ENCODE measurements at places on chromosomes 4 and X.

- DNase-seq, result no peak
Observed at GRCh38 chr4:188254211-188254610, 115.0 kb downstream of the TRIML1 start.

GRCh38 chr4:77044461-77045150 is 31.2 kb downstream of the CCNI start:
- DNase-seq, result peak; percentile 70

DNA sequence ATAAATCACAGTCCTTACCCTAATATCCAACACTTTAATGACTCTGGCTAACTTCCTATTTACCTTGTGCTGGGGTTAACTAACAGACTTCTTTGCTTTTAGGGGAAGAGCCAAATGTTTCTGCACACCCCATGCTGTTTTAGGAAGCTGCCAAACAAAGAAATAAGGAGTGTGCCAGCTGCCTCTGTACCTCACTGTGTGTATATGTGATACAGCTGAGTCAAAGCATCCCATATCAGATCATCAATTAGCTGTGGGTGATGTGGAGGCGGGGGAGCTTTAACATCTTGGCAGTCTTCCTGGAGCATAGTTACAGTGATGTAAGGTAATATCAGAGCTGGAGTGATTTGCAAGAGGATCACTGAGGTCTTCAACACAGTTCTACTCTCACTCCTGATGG is 95.4 kb downstream of the COL25A1 start:
- peak; percentile 11 for DNase-seq

DNA sequence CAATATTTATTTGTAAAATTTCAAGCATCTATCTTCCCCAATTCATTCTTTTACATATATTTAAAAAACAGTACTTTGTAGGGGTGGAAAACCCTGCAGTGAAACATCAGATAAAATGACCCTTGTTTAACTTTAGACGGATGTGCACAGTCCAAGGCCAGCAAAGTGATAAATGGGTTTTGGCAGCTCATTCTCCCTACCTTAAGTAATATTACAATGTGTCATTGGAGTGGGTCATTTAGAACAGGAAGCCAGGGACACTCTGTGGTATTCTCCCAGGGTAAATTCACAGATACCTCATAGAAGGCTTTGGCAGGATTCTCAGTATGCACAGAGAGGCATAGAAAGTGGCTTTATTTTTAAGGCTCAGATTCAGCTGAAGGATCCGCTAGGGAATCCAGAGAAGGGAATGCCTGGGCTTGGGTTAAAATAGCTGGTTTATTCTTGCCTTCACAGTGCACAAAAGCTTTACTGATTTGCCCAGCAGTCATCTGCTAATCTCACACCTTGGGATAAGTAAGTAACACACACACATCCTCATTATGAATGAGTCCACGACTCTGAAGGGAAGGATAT is 206.7 kb downstream of the RASL11B start:
- DNase-seq, result peak; percentile 11

DNA sequence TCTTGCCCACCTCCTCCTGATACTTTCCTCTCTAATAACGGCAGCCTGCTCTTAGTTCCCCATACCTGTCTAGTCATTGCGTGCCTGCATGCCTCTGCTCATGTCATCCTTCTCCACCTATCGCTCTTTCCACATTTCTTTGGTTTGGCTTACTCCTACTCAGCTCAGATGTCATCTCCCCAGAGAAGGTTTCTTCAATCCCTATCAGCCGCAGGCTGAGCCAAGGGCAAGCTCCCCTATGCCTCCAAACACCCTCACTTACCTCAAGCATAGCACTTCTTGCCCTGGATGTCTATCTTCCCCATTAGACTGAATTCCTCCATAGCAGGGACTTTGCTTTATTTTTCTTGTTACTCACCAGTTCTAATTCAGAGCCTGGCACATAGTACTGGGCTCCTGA is 26.6 kb downstream of the FRMD7 start:
- DNase-seq, result no peak
